ENCODE measurements at places on chromosomes 11 and 22.

- no peak for DNase-seq
These were observed 48.6 kb downstream of the CCDC83 start for GRCh38 chr11:85903811-85904210.

- DNase-seq = no peak
These were observed 147.5 kb downstream of the ELP4 start for GRCh38 chr11:31657091-31657490.

GRCh38 chr11:126405906-126406305, 50.4 kb downstream of the ST3GAL4 start:
- DNase-seq = no peak

DNA sequence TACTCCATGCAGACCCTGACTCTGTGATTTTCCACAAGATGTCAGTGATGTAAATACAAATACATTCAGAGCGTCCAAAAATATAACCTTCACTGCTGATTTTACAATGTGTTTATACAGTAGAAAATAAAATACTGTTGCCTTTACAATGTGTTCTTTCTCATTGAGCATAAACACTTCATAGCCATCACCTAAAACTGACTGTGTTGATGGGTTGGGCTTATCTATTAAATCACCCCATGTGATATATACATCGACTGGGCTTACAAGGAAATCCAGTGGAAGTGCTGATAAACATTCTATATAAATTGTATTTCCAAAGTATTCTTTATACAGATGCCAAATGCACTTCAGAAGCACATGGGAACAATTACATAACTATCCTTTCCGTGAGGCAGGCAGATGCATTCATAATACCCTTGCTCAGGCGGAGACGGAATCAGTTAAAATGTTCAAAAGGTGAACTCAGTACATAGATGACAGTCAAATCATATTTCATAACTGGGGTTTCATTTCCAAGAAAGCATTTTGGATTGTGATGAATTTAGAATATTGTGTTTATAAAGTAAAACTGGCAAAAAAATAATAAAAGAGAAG, 27.7 kb downstream of the DDI1 start:
- DNase-seq = no peak

DNA sequence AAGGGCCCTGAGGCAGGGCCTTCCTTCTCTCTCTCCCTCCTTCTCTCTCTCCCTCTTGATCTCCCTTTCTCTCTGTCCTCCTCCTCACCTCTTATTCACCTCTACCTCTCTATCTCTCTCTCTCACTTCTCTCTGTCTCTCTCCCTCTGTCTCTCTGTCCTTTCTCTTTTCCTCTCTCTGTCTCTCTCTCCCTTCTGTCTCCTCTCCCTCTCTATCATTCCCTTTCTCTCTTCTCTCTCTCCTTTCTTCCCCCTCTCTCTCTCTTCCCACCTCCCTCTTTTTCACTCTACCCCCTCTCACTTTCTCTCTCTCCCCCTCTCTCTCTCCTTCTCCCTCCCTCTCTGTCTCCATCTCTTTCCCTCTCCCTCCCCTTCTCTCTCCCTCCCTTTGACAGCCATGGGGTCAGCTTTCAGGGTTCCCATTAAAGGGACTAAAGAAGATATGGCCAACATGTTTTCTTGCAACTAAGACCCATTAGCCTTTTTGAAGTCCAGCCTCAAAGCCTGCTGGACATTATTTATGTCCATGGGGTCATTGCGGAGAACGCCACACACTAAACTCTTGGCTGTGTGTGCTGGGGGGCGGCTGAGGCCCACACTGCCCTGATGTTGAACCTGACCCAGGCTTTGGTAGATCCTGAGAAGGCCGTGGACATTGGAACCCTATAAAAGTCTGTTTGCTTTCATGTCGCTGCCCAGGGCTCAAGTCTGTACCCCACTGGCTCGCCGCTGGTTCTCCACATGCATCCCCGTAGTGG, 15.0 kb downstream of the ANO1 start:
- no peak for DNase-seq

DNA sequence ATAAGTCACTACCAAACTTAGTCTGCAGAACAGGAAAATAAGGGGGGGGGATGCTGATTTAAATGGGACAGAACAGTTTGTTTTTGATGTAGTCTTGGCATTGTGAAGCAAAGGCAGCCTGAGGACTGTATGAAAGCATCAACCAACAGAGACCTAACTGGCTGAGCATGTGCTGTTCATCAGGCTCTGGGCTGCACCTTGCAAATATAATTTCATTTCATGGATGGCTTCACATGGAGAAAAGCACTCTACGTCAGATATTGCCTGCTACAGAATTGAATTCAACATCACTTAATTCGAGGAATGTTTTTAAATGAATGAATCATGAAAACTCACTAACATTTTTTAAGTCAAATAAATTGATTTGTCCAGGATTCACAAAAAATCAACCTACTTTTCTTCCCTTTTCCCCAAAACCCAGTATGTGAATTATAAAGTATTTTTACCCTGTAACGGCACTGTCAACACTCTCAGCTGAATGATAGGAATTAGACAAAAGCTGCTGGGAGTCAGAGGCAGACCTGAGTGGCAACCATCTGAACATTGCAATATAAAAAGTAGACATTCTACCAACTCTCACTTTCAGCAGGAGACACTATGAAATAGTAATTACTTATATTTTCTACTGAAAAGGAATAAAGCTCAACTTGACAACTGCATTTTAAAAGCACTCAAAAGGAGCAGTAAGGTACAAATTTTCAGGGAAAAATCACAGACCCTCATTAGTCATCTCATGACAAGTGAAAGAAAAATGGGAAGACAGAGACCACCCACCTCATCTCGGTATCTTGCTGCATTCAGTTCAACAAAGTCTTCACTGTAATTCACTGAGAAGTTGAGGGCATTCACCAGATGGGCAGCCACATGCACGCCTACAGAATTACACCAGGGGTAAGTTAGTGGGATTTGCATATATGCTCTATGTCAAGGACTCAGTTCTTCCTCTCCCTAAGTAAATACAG, 47.5 kb downstream of the NOX4 start:
- no peak for DNase-seq

Data from brain pericyte (primary cell).